NCI-H1092 (cell line): ENCODE measurements at places on chromosomes 3 and 15.

DNA sequence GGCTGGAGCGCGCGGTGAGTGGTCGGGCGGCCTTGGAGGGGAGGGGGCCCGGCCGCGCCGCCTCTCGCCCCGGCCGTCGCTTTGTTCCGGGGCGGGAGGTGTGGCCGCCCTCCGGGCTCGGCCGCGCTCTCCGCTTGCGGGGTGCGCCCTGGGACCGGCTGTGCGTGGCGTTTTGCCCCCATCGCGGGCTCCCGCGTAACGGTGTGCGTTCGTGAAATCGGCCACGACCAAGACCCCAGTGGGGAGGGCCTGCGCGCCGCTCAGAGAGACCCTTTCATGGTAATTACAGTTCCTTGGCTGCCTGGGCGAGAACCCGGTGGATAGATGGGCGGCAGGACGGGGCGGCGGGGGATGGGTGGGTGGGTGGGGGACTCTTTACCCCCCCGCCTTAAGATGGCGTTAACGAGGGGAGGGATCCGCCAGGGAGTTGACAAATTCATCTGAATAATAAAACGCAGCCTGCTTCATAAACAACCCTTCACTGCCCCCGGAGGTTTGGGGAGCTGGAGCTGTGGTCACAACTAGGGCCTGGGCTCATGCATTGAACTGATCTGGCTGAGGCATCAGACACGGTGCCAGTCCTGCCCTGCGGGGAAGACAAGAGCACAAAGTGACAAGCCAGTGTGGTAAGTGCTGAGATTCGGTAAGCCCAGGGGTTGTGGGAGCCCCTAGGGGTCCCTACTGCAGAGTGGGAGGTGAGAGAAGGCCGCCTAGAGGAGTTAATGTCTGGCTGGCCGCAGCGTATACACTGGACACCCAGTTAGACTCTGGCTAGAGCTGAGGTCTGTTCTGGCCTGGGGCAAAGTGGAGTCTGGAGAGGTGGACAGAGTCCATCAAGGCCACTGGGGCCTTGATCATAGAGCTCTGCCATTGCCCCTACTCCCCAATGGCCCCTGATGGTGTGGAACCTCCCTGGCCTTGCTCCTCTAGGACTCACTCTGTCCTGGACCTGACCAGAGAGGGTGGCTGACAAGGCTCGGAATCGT, 668 bp downstream of the MRAS start:
- peak; percentile 37 for DNase-seq

- DNase-seq, result no peak
Observed at GRCh38 chr3:47276558-47276957, 6.0 kb downstream of the KIF9 start.

GRCh38 chr3:132966374-132966773, 71.8 kb upstream of the TMEM108 start:
- DNase-seq, result no peak

DNA sequence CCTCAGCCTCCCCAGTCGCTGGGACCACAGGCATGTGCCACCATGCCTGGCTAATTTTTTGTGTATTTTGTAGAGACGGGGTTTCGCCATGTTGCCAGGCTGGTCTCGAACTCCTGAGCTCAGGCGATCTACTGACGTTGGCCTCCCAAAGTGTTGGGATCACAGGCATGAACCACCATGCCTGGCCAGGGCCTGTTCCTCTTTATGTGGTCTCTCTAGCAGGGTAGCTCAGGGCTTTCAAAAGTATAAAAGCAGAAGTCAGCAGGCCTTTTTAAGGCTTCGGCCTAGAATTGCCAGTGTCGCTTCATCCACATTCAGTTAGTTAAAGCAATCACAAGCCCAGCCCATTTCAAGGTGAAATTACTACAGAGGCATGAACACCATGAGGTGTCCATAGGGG, 7.6 kb downstream of the VHL start:
- DNase-seq, result no peak

DNA sequence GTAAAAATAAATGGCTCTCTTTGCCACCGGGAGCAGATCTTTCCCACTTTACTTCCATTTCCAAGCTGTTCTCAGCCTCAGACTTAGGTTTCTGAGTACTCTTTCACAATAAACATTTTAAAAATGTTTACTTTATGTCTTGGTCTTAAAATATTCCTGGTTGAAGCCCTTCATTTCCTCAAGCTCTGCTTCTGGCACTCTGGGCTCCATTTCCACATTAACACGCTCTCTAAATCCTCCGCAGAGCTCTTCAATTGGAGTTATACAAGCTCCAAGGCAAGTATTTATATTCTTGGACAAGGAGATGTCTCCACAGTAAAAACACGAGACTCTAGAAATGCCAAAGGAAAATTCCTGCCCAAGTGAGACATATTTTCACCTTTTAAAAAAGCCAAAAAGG, 169.3 kb downstream of the GREM1 start:
- DNase-seq, result no peak

DNA sequence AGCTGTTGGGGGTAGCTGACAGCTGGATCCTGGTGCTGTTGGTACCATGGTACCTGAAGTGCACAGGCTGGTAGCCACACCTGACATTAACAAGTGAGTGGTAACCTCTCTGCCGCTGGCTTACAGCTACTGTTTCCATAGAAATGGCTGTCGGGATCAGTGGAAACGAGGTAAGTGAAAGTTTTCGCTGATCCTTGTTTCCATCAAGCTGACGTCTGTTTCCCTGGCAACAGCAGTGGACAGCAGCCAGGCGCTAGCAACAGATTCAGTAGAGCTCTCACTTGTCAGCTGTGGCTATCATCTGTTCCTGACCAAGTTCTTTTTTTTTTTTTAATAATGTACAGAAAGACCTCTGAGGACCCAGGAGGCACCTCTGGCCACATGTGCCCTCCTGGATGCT, 166.2 kb downstream of the CHDH start:
- peak; percentile 15 for DNase-seq

DNA sequence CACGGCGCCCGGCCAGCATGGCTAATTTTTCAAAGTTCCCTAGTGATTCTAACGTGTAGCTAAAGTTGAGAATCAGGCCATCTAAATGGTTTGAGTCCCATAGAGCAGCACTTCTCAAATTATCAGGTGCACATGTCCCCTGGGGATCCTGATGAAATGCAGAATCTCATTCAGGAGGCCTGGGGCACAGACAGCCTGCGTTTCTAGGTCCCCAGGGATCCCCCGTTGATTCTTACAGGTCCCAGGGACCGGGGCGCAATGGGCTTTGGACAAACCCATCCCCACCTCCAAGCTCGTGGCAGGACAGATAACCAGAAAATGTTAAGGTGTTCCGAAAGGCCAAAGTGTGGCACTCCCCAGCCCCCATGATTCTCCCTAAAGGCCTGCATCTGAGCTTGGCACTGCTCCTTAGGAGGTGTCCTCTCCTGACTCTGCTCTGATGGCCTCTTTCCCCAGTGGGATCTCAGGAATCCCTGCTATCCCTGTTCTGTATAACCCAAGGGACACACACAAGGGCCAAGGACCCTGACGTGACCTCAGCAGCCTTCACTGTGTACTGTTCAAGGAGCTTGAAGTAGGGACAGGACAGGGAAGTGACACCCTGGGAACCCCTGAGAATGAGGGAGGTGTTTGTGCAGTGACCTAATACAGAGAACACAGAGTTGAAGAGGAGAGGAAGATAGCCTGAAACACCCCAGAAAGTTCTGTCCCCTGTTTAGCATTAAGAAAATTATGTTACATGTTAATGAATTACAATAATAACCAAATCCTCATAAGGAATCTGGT, 8.0 kb downstream of the LRRK1 start:
- DNase-seq, result no peak

- no peak for DNase-seq
Observed at GRCh38 chr15:64525828-64526530, 65.6 kb downstream of the ZNF609 start.

DNA sequence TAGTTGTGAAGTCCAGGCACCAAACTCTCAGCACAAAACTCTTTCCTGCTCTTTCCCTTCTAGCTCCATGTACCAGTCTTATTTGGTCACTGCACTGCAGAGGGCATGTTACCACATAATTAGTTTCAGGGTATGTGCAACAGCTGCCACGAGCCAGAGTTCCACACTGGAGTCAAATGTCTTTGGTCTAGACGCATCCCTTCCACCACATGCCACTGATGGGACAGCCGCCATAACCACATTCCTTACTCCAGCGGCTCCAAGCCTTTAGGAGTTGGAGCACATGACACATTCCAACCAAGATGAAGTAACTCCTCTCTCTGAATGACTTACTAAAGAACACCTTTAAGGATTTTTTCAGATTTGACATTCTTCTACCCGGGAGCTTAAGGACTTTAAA, 153.4 kb downstream of the ERC2 start:
- no peak for DNase-seq

- no peak for DNase-seq
Observed at GRCh38 chr3:195823280-195823679, 11.6 kb upstream of the MUC4 start.

GRCh38 chr3:93988283-93988682, 8.3 kb downstream of the ARL13B start:
- DNase-seq, result no peak

DNA sequence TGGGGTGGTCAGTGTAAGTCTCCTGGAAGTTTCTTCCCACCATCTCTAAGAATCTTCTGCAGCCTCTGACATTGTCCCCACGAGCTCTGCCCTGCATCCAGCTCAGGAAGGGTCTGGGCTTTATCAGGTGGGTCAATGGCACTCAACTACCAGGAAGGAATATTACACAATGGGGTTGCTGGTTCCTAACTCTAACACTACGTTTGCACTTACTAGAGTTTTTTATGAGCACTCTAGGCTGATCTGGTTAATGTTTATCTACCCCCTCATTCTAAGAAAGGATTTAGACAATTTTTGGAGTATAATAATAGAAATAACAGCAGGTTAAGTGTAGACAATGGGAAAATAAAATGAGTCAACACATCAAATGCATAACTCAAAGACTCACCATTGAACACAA, 411.1 kb upstream of the RGMA start:
- no peak for DNase-seq

- no peak for DNase-seq
Observed at GRCh38 chr3:157174290-157174648, 14.3 kb upstream of the CCNL1 start.
